ENCODE measurements at places on chromosomes 16 and 17. TPM values are rescaled to one million over a fixed set of nuclear protein-coding genes. Genes with fewer than 3 reads are reported as not detected.

Gene MYO15B
- 11.0 TPM for total RNA-seq

Gene CCL5
- 81.3 TPM for total RNA-seq

GRCh38 chr16:57127037-57127763 lies 34.8 kb downstream of the CPNE2 start:
- no peak for DNase-seq

Gene NTN3
- not detected for total RNA-seq

- DNase-seq, result no peak
Measured at GRCh38 chr17:57875290-57876022, 25.6 kb upstream of the MRPS23 start.

Gene MYADML2
- total RNA-seq, result not detected

DNA sequence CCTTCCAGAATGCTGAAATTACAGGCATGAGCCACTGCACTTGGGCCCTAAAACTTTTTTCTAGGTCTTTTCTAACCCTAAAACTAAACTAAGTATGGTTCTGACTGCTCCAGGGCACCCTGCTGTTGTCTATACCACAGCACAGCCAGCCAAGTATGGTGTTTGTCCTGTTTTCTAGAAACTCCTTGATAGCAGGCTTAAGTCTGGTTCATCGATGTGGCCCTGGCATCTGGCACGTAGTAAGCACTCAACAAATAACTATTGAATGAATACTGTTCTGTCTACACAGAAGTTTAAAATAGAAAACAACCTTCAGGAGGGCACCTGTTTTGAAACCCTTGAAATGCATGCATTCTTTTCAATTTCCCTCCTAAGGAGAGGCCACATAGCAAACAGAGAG lies 44.5 kb upstream of the AKAP1 start:
- DNase-seq, result no peak

Gene SLC12A3
- not detected for total RNA-seq

Gene ASIC2
- not detected for total RNA-seq

GRCh38 chr17:73301369-73301768 lies 10.4 kb downstream of the CDC42EP4 start:
- no peak for DNase-seq

GRCh38 chr17:28737770-28738679 lies 5.8 kb upstream of the TRAF4 start:
- no peak for DNase-seq

- no peak for DNase-seq
Measured at GRCh38 chr16:50853329-50853728, 111.4 kb downstream of the CYLD start.

DNA sequence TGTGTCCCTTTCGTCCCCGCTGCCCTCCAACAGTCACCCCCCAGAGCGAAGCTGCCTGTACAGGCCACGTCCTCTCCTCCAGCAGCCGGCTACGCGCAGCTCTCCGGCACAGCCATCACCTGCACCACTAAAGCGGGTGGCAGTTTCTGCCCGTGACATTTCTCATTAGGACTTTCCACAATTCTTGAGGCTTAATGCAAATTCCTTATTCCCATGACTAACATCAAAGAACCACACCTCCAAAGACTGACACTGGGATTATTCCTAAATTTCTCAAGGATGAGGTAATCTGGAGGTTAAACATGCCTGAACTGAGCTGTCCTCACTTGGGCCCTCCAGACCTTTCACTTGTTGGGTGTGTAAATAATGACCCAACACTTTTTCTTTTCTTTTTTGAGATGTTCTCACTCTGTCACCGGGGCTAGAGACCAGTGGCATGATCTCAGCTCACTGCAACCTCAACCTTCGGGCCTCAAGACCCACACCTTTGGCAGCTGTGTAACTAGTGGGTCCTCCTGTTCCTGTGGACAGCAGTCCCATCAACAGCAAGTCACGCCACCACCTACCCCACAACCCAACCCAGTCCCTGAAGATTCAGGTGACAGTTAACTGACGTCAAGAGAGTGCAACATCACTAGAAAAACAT lies 11.7 kb downstream of the ANKRD11 start:
- no peak for DNase-seq

- no peak for DNase-seq
Measured at GRCh38 chr16:24027466-24027865, 191.7 kb downstream of the PRKCB start.

Gene ZFPM1
- 13.8 TPM for total RNA-seq

Gene GUCY2D
- not detected for total RNA-seq

Gene EZH1
- 54.0 TPM for total RNA-seq

Gene MYO1D
- 2.2 TPM for total RNA-seq

DNA sequence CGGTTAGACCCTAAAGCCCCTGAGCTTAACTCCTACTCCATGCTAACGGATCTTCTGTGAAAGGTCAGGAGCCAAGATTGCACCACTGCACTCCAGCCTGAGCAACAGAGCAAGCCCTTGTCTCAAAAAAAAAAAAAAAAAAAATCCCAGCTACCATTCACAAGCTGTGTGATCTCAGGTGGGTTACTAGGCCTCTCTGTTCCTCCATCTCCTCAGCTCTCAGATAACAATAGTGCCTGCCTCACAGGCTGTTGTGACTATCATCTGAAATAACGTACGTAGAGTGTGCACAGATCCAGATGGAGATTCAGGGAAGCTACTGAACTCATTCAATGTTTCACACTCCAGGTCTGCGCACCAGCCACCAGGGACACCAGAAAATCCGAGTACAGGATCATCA lies 57.8 kb downstream of the C16orf95 start:
- DNase-seq, result no peak

- no peak for DNase-seq
Measured at GRCh38 chr16:31148281-31148728, 1.6 kb downstream of the PRSS36 start.

Gene MILR1
- not detected for total RNA-seq

Gene CLEC18C
- total RNA-seq, result 0.64 TPM

Gene RASD1
- total RNA-seq, result 0.29 TPM

- no peak for DNase-seq
Measured at GRCh38 chr16:51951668-51952298, 595.2 kb downstream of the TOX3 start.

Gene CDH15
- not detected for total RNA-seq

DNA sequence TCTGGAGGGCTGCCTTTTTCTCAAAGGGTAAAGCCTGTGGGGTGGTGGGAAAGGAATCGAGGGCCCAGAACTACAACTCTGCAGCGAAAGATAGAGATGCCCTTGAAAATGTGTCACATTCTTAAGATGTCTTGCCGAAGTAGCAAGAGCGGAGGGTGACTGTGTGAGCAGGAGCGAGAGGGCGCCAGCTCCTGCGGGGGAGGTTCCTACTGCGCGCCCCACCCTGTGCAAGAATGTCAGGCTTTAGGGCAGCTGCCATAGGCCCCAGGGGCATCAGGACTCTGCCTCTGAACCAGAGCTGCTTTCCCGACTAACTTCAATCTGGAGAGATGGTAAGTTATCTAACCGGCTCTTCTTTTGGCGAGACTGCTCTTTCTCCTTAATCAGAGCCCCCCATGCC lies 11.8 kb upstream of the ITGAE start:
- DNase-seq, result no peak

DNA sequence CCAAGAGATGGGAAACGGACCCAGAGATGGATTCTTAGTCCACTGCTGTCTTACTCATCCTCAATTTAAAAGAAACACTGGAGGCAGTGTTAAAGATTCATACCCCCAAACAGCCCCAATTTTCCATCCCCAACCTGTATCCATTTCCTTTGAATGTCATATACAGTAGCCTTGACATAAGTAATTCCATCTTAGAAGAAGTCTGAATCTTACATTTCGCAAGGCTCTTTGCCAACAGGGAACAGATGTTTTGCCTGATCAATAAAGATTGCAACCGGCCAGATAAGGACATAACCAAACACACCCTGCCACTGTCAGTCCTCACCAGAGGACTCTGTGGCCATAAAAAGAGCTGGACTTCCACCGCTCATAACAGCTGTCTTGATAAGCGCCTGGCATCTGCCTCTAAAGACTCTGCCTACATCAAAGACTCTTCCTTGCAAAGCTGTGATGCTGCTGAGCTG lies 59.0 kb upstream of the MED9 start:
- DNase-seq, result no peak

DNA sequence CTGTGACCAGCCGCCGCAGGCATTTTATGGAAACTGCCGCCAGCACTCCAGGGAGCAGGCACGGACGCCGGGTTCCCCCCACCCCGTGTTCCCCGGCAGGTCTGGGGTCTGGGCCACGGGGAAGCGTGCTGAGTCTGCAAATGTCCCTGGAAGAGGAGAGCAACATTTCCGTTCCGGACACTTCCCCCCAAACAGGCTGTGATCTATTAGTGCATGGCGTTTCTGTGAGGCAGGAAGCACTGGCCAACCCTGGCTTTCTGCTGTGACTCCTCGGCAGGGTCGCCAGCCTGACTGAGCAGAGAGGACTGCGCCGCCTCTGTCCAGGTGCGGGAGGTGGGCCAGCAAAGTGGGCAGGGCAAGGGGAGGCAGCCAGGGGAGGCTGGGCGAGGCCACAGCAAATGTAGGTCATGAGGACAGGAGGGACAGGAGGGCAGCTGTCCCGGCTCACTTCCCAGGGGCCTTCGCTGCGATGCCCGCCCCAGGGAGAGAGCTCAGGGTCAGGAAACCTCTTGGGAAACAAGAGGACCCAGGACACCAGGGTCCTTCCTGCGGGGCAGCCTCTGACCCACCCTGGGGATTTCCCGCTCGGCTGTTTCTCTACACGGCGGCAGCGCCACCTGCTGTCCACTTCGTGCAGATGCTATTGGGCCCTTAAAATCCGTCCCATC lies 9.5 kb downstream of the FOXF1 start:
- DNase-seq, result peak; percentile 45

DNA sequence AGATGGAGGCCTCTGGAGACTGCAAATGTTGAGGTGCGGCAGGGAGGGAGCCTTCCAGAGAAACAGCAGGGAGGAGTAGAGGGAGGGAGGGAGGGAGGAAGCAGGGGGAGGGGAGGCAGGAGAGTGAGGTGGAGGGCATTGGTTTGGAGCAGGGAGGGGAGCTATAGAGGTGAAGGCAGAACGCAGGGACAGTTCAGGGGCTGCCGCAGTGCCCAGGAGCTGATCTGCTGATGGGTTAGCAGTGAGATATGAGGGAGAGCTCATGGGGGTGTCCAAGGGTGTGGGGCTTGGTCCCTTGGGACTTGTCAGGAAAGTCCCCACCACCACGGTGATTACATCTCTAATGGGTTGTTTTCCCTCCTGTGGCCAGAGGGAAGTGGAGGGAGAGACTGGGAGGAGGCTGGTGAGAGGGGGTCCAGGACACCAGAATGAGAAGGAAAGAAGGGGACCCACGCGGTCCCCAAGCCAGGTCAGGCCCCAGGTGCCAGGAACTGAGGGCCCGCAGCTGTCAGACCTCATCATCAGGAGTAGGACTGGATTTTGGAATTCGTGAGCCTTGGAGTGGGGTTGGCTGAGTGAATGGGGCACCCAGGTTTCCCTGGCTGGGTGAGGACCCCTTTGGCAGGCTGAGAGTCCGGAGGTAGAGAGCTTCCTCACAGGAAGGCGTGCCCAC lies 11.2 kb downstream of the CA4 start:
- DNase-seq, result no peak

GRCh38 chr17:83078378-83079351 lies 744 bp upstream of the METRNL start:
- no peak for DNase-seq

DNA sequence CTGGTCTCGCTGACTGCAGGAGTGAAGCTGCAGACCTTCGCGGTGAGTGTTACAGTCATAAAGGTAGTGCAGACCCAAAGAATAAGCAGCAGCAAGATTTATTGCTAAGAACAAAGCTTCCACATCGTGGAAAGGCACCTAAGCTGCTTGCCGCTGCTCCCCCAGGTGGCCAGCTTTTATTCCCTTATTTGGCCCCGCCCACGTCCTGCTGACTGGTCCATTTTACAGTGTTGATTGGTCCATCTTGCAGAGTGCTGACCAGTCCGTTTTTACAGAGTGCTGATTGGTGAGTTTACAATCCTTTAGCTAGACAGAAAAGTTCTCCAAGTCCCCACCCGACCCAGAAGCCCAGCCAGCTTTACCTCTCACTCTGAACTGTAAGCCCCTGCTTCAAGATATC lies 227.8 kb downstream of the ABCC12 start:
- no peak for DNase-seq

- no peak for DNase-seq
Measured at GRCh38 chr16:76656994-76657393, 379.8 kb downstream of the CNTNAP4 start.

DNA sequence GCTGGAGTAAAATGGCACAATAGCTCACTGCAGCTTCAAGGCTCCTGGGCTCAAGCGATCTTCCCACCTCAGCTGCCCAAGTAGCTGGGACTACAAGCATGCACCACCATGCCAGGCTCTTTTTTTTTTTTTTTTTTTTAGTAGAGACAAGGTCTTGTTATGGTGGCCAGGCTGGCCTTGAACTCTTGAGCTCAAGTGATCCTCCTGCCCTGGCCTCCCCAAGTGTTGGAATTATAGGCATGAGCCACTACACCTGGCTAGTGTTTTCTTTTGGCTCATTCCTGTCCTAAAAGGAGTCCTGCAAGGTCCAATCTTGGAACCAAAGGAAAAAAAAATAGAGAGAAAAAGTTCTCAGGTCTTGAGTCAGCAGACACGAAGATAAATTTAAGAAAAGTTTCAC lies 30.8 kb downstream of the PKD1L3 start:
- DNase-seq, result no peak

DNA sequence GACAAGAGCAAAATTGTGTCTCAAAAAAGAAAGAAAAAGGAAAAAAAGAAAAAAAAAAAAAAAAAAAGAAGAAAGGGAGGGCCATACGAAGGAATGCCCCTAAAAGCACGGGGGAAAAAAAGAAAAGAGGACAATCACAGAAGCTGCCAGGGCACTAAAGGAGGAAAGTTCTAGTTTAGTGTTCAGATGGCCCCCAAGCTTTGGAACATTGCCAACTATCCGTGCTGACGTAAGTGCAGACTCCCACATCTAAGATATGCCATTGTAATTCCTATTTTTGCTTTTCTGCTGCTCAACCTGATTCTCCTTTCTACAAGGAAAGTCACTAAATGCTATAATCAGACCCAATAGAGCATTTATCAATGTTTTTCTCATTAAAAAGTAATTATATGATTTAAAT lies 842.1 kb downstream of the KCNJ2 start:
- DNase-seq, result no peak

DNA sequence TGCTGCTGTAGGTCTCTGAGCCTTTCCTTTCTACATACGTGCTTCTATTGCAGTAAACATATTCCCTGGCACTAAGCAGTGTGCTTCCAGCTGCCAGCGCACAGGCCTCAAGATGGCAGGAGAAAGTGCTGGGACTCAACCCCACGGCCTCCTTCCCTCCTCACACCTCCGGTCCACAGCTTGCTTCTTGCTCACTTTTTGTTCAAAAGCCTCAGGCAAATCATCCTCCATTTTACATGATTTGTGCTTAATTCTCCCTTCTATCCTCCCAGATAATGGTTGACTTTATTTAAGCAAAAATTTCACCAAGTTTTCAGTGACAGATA lies 5.4 kb downstream of the CDK5R1 start:
- no peak for DNase-seq

GRCh38 chr17:49890077-49890821 lies 42.4 kb upstream of the TAC4 start:
- DNase-seq, result no peak

GRCh38 chr17:40909351-40909750 lies 24.3 kb upstream of the KRT20 start:
- DNase-seq, result peak; percentile 63

GRCh38 chr17:58082341-58082869 lies 814 bp upstream of the DYNLL2 start:
- no peak for DNase-seq

GRCh38 chr17:79324194-79324593 lies 249.6 kb downstream of the ENGASE start:
- DNase-seq, result no peak

Data from activated CD4-positive, alpha-beta T cell treated with anti-CD3 and anti-CD28 coated beads, Interleukin-2, amount 10 ng/mL, durations not matched to agents 7 days and 5 days (primary cell).